Foreskin fibroblast (primary cell): ENCODE measurements at places on chromosomes 12 and 14.
A peak's percentile ranks its signal among the peaks of the same experiment; 100 is the strongest.

DNA sequence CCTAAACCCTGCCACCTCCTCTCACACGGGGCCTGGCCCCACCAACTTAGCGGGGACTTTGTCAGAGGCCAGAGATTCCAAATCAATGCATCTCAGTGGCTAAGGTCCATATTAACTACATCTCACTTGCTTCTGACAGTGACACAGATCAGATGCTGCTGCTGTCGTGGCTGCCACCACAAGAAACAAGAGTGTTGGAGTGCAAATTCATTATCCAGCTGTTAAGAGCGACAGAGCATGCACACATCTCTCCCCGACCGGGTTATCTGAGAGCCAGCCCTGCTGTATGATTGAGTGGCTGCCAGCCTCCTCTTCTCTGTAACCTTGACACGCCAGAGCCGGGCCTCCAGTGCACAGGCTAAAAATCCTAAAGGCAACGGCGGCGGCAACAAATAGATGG is 40.2 kb downstream of the SPRING1 start:
- no peak for DNase-seq

- DNase-seq, result no peak
Measured at GRCh38 chr14:83478741-83479140, 1945.1 kb upstream of the SEL1L start.

GRCh38 chr14:49982082-49982481 is 89.2 kb downstream of the ARF6 start:
- peak; percentile 27 for DNase-seq

GRCh38 chr12:28231248-28231647 is 41.0 kb downstream of the CCDC91 start:
- no peak for DNase-seq

DNA sequence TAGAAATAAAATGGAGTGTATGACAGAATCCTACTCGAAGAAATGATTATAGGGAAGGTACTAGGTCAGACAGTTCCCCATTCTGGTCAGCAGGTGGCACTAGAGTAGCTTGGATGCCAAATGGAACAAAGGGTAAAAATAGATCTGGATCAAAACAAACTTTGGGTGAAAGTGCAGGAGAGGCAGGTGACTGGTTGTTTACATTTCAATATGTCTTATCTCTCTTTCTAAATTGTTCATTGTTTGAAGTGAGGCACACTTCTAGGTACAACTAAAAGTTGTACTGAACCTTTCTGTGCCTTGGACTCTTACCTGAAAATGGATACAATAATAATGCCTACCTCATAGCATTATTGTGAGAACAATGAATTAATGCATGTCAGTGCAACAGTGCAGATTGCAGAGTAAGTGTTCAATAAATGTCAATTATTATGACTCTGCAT is 62.0 kb upstream of the OSBPL8 start:
- DNase-seq, result peak; percentile 84

- no peak for DNase-seq
Measured at GRCh38 chr12:94271351-94271750, 123.0 kb downstream of the PLXNC1 start.

- DNase-seq, result no peak
Measured at GRCh38 chr14:22533057-22533704, 55.8 kb downstream of the DAD1 start.

GRCh38 chr12:6777386-6777785 is 5.1 kb downstream of the LAG3 start:
- no peak for DNase-seq
